Esophagus (tissue), 2 donors: ENCODE measurements at places on chromosomes 7 and 10. TPM values are rescaled to one million over a fixed set of nuclear protein-coding genes. Genes with fewer than 3 reads are reported as not detected.

RPEL1 gene
- polyA plus RNA-seq, result not detected

OPN4 gene
- polyA plus RNA-seq, result 0.02 TPM

SPAM1 gene
- polyA plus RNA-seq, result not detected

TSPAN13 gene
- 10.8 TPM for polyA plus RNA-seq

TFPI2 gene
- 0.38 TPM for polyA plus RNA-seq
